Activated naive CD4-positive, alpha-beta T cell (primary cell): ENCODE measurements at places on chromosomes 7 and 10.

DNA sequence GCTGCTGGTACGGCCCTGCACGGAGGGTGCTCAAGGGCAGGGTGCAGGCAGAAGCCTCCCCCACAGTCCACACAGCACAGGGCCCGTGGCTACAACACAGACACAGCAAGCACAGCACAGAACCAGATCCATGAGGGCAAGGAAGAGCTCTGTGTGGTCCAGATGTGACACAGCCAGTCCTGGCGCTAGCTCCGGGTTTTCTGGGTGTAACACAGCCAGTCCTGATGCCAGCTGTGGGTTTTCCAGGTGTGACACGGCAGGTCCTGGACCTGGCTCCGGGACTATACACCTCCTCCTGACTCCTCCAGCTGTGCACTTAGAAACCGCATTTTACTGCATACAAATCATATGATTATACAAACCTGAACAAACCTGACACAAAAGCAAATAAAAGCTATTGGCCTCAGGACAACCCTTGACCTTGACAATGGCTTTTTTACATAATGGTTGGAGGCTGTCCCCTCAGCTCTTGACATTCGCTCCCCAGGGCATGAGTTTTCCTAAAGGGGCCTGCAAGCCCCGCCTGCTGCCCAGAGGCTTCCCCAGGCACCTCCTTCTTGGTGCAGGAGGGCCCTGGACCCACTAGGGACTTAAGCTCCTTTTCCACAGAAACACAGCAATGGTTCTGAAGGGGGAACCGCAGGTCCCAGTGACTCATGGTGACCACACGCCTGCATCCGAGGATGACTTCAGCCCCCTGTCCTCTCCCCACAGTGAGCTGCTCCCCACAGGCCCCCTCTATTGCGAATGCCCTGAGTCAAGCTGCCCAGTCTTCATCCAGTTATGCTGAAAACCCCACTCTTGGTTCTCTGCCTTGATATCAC, 209.6 kb downstream of the PTPRN2 start:
- no peak for DNase-seq

DNA sequence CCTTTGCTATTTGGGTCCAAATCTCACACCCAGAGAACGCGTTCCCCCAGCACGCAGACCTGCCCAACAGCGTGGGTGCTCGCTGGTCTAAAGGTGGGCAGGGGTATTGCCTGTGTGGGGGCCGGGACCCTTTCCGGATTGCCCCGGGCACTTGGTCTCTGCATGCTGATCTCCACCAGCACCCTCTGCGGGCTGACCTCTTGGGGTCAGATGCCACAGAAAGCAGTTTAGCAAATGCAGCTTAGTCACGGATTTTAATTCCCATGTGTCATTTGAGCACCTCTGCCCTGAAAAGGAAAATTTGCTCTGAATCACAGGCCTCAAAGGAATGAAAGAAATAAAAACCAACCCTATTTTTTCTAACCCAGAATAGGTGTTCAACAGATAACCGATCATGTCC, 46.7 kb downstream of the PKD1L1 start:
- no peak for DNase-seq

GRCh38 chr10:45399113-45399512, 25.1 kb downstream of the ALOX5 start:
- DNase-seq, result no peak

GRCh38 chr7:81527651-81528050, 242.2 kb downstream of the HGF start:
- no peak for DNase-seq

DNA sequence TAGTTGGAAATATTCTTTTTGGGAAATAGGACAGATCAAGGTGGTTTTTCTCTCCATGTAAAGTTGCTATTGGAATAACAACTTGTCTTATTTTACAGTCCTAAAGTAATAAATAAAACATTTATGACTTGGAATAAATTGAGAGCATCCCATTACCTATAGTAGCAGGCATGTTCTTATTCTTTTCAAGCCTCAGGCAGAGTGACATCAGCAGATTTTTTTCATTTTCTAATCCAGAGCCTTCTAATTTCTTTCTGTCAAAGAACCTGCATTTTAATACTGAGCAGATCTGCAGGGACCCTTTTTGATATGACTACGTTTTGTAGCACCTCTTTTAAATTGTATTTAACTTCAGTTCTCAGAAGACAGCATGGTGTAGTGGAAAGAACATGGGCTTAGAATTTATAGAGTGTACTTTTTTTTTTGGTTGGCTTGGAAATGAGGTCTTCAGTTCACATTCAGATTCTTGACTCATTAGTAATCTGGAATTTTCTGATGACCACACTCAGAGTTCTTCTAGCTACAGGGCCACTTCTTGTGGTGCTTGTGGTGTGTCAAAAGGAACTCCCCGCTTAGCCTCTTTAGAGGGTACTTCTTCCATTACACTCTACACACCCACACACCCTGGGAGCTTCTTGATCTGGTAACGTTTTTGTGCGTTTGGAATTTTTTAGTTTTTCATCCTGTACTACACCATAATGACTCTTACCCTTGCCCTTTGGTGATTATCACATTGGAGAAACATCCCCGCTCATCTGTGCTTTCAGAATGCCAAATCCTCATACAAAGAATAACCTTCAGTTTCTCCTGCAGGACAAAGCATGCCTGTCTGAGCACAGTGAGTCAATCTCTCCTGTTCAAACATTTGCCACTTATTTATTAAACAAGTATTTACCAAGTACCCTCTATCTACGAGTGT, 34.6 kb downstream of the AGK start:
- DNase-seq, result no peak
